ENCODE measurements at places on chromosomes 16 and 17. TPM values are rescaled to one million over a fixed set of nuclear protein-coding genes. Genes with fewer than 3 reads are reported as not detected.

Gene MILR1
- total RNA-seq = 52.5 TPM

Gene CRHR1
- total RNA-seq = not detected

- DNase-seq = no peak
Measured at GRCh38 chr17:9900044-9900594, 5.0 kb downstream of the RCVRN start.

Gene SLC4A1
- total RNA-seq = not detected

DNA sequence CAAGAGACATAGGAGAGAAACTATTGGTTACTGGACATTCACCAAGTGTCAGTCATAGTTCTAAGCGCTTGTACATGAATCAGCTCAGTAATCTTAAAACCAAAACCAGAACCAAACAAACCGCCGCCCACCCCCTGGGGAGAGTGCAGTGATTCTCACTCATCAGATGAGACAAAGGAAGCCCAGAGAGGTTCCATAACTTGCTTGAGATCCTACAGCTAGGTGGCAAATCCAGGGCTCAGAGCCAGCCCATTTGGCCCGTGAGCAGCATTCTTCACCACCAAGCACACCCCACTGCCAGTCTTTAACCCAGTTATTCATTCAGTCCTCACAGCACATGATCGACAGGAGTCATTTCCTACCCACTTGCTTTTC, 37.2 kb upstream of the RGS9 start:
- peak; percentile 85 for DNase-seq
